ENCODE measurements at places on chromosomes 3 and 15.

DNA sequence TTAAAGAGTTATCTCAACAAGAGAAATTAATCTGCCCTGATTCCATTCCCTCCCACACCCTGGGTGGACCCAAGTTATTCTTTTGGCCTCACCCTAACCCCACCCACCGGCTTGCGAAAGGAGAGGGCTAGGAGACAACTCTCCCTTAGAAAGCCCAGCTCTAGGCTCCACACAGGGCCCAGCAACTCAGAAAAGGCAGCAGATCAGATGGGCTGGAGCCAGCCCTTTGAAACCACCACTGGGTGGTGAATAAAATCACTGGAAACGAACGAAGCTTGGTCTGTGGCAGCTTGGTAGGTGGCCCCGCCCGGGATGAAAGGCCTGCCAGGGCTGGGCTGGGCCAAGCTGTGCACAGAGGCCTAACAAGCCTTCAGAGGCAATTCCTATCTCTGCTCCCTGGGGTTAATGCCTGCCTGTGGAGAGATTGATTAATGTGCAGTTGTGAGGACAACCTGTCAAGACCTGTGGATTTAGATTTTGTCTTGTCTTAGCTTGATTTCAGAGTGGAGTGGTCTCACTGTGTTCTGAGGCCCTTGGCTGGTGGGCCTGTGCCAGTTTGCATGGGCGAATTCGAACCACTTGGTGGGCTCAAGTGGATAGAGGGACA is 38.8 kb downstream of the BHLHE40 start:
- peak; percentile 12 for DNase-seq

GRCh38 chr3:81741216-81741615 is 20.2 kb downstream of the GBE1 start:
- DNase-seq = no peak

DNA sequence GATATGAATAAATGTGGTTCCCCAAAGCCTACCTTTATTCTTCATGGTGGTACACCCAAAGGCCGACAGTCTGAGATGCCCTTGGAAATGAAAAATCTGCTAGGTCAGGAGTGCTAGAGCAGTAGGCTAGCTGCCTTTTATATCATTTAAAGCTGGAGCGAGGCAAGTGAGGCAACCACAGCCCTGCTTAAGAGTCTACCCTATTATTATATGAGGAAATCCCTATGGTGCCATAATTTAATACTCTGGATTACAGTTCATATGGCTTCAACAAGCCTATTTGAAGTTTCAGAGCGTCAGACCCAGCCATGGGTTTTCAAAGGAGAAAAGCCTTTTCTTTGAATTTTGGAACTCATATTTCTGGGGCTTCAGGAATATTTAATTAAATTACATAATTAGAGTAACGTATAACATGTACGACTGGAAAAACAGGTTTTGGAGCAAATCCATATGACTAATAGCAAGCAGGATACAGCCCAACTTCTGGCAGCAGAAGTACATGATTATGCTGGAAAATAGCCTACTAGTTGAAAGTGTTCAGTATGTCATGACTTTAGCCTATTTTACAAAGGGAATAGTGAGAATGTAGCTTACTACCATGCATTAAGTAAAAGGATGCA is 18.0 kb upstream of the SLTM start:
- DNase-seq = peak; percentile 52

DNA sequence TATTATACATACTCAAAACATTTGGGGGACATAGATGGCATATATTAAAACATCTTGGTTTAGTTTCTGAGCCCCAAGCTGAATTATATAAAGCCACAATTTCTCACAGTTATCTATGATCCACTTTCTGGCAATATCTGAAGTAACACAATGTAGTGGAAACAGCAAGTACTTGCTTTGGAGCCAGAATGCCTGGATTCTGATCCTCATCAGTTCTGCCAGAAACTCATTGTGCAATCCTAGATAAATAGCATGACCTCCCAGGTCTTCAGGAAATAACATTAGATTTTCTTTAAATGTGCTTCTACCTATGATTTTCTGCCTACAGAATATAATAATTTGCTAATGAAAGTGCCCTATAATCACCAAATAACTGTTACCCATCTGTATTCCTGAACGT is 544.9 kb downstream of the NAALADL2 start:
- DNase-seq = no peak

- DNase-seq = no peak
Observed at GRCh38 chr3:126078866-126079265, 5.1 kb downstream of the SLC41A3 start.

- no peak for DNase-seq
Observed at GRCh38 chr3:177177749-177178221, 19.5 kb downstream of the TBL1XR1 start.

- DNase-seq = no peak
Observed at GRCh38 chr15:85421116-85421925, 40.9 kb downstream of the AKAP13 start.

DNA sequence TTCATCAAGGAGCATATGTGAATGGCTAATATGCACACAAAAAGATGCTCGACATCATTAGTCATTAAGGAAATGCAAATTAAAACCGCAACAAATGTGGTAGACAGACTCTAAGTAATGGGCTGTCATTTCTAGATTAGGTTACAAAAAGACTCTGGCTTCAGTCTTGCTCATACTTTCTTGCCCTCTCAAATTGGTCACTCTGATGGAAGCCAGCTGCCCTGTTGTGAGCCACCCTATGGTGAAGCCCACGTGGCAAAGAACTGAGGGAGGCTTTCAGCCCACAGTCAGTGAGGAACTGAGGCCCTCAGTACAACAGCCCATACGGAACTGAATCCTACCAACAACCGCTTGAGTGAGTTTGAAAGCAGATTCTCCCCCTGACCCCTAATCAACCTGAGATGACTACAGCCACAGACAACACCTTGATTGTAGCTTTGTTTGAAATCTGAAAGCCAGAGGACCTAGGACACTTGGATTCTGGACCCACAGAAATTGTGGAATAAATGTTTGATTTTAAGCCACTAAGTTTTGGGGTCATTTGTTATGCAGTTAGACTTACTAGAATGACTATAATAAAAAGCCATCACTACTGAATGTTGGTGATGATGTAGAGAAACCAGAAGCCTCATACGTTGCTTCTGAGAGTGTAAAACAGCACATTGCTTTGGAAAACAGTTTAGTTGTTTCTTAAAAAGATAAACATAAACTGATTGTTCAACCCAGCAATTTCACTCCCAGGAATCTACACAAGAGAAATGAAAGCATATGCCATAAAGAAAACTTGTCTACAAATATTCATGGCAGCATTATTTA is 45.7 kb downstream of the EHHADH start:
- peak; percentile 79 for DNase-seq

GRCh38 chr3:129596194-129597086 is 10.0 kb downstream of the PLXND1 start:
- DNase-seq = peak; percentile 80

- DNase-seq = peak; percentile 6
Observed at GRCh38 chr3:44509393-44509921, 32.0 kb upstream of the ZNF445 start.

GRCh38 chr3:123656691-123657090 is 71.8 kb upstream of the HACD2 start:
- peak; percentile 20 for DNase-seq

- DNase-seq = peak; percentile 15
Observed at GRCh38 chr3:43372809-43373559, 86.6 kb downstream of the SNRK start.

- DNase-seq = no peak
Observed at GRCh38 chr15:48537271-48538113, 108.0 kb downstream of the FBN1 start.

- DNase-seq = no peak
Observed at GRCh38 chr15:77326366-77326765, 93.5 kb downstream of the PEAK1 start.

GRCh38 chr3:142929890-142930289 is 33.6 kb downstream of the PAQR9 start:
- DNase-seq = no peak

DNA sequence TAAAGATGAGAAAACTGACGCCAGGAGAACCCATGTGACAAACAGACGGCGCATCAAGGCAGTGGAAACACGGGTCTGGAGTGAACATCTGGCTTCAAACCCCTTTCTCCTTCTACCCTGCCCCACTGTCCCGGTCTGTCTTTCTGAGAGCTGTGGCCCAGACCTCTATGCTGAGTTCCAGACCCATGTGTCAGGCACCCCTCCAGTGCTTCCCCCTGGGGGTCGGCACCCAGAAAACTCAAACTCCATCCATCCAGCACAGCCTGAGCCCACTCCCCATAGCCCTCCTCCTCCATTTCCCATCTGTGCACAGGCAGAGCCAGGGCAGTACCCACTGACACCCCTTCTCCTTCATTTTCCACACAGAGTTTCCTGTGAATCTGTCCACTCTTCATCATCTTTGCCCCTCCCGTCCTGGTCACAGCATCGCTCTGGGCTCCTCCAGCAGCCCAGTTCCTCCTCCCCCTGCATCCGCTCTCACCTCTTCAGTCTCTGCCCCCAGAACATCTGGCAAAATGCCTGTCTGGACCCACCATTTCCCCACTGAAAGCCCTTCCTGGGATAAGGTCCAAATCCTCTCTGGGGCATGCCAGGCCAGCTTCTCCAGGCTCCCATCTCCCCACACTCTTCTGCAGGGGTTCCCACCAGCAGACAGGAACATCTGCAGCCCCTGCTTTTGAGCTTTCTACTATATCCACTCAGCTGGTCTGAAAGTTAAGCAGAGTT is 2.9 kb downstream of the FAM240A start:
- no peak for DNase-seq

DNA sequence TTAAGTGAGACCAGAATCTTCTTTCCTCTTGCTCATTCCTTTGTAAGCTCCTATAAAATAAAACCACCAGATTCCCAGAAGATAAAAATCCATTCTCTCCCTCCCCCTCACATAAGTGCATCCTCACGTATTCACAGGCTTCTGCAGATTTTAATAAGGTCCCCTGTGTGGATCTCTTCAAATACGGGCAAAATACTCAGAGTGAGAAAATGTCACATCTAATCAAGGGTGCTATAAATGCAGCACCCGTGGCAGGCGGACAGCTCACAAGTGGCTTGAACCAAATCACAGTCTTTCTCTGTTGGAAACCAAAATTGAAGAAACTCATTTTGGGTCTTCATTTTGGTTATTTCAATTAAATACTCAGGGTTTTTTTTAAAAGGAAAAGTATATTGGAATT is 212.9 kb upstream of the CMC1 start:
- DNase-seq = no peak

DNA sequence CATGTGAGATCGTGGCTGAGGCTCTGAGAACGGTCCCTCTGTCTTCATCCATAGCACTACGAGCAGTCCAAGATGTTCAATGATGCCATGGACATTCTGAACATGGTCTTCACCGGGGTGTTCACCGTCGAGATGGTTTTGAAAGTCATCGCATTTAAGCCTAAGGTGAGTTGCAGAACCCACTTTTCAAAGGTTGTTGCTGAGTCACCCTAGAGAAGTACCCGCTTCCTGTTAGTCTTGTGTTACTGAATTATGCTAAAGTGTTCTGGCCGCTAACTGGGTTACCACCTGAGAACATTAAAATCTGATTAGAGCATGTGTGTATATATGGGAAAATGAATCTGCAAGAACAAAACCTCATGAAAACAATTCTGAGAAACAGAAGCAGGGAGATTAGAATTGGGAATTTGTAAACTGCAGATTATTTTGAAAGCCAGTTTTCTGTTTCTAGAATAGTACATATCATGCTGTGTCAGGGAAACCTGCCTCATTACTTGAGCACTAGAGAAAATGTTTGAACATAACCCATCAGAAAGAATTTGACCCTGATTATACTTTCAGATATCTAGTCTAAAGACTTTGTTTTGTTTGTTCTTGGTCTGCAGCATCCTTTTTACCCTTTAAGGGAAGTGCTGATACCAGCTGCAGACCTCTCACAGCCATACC is 92.6 kb downstream of the CHDH start:
- no peak for DNase-seq

- DNase-seq = no peak
Observed at GRCh38 chr3:175335229-175335628, 476.1 kb downstream of the NAALADL2 start.

- DNase-seq = no peak
Observed at GRCh38 chr15:30984118-30984517, 7.3 kb downstream of the MTMR10 start.

- peak; percentile 36 for DNase-seq
Observed at GRCh38 chr3:122858373-122858772, 63.5 kb downstream of the SLC49A4 start.

GRCh38 chr15:91202510-91203102 is 102.5 kb downstream of the SV2B start:
- DNase-seq = no peak

DNA sequence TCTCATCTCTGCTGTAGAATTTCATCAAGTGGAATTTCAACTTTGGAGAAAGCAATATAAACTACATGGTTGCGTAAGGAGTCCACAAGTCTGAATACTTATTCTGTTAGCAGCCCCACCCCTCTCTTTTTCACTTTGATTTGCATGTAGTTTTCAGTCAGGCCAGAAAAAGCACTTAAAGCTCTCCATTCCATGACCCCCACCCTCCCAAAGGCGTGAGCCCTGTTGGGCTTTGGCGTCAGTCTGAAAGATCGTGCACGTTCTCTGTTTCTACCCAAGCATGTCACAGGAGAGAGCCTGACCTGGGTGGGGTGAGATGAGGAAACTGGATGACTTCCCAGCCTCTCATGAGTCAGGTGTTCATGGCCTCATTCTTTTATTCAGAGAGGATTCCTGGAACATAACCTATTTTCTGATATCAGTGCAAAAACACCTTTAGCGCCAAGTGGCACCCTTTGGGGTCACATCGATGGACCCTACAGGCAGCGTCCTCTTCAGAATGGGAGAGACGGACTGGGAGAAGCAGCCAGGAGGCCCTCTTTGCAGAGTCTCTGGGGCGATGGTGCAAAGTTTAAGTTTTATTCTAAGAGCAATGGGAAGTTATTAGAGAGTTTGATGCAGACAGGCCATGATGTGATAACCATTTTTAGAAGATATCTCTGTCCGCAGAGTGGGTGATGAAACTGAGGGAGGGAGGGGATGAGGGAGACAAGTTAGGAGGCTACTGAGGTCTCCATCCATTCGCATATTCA is 55.8 kb downstream of the LSM3 start:
- no peak for DNase-seq

DNA sequence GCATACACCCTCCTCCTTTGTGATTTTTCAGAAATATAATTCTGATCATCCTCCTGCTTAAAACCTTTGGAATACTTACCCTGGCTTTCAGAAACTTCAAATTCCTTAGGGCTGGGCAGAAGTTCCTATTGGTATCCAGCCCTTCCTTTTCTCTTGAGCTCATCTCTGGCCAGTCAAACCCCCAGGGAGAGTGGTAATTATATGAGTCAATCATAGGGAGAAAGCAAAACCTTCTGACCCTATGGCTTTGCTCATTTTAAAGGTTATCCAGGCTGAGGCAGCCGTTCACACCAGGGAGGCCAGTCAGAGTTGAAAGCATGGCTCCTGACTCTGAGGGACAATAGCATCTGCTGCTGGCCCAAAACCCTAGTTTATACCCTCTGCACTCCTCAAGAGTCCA is 23.9 kb upstream of the CTNNB1 start:
- no peak for DNase-seq
